Heart right ventricle (tissue), 16 donors: ENCODE measurements at places on chromosomes 12 and 14. TPM values are rescaled to one million over a fixed set of nuclear protein-coding genes. Genes with fewer than 3 reads are reported as not detected.

GRCh38 chr12:5577741-5578140 is 145.8 kb downstream of the NTF3 start:
- DNase-seq = no peak

DNA sequence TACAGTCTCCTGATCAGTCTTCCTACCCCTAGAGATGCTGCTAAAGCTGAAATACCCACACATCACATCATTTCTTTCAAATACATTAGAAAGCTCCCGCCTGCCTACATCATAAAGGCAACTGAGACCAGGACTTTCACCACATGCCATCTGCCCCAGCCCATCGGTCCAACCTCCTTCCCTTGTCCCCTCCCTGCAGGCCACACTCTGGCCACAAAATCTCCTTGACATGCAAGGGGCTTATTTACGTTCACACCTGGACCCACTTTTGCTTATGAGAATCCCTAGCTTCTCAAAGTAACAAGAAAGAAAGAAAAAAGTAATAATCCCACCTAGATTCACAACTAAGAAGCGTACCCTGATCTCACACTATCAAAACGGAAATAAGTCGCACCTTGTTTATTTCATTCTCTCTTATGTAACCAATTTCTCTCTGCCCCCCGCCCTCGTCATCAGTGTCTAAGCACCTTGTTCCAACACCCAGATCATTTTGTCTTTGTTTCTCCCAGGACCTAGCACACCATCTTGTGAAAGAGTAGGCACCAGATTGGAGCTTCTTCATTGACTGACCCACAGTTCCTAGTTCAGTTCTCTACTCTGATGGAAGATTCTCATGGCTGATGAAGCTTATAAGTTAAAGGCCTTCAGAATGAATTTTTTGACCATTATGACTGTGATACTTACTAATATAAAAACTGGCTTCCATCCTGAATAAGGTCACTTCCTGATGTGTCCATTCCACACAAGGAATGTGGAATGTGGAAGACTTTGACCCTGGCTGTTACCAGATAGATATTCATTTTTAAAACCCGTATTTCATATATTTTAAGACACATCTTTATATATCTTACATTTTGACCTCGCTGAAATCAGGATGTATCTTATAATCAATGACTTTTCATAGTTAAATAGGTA is 7.7 kb downstream of the WSB2 start:
- no peak for DNase-seq

- no peak for DNase-seq
These were observed 459.5 kb upstream of the PDE3A start for GRCh38 chr12:19908830-19909229.

GRCh38 chr14:48140804-48141203 is 465.4 kb upstream of the MDGA2 start:
- no peak for DNase-seq

DNA sequence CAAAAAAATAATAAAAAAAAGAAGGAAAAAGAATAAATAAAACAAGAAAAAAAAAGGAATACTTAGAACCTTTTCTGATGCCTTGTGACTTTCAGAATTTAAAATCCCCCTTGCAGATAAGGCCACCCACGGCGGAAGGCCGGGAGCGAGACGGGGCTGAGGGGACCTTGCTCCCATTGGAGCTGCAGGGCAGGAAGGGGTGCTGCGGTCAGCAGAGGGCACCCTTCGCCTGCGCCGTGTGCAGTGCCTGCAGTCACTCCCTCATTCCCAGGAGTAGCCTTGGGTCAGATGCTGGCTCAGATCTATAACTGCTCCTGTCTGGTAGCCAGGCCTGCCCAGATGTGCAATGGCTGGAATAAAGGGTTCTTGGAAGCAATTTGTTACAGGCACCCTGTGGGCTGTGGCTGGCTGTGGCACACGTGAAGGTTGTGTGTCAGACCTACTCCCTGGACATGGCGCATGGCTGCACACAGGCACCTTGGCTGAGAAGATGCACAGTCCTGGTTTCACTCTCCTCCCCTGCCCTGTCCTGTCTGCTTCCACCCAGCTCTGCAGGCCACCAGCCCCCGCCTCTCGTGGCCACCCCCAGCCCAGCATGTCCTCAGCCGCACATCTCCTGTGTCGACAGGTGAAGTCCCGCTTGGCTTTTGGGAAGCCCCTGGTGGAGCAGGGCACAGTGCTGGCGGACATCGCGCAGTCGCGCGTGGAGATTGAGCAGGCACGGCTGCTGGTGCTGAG is 13.4 kb upstream of the ALDH2 start:
- DNase-seq = peak; percentile 71

Gene FSCB
- not detected for total RNA-seq

GRCh38 chr14:67269298-67270060 is 28.2 kb downstream of the PALS1 start:
- no peak for DNase-seq

GRCh38 chr14:51931308-51931707 is 58.0 kb upstream of the RTRAF start:
- DNase-seq = no peak

Gene DAO
- not detected for total RNA-seq

Gene NUAK1
- 52.4 TPM for total RNA-seq

Gene C14orf39
- not detected for total RNA-seq

- no peak for DNase-seq
These were observed 7.7 kb upstream of the SLC6A15 start for GRCh38 chr12:84920331-84920730.

- DNase-seq = no peak
These were observed 59.7 kb downstream of the RASSF3 start for GRCh38 chr12:64670019-64670418.

Gene MRPS35
- 54.5 TPM for total RNA-seq

DNA sequence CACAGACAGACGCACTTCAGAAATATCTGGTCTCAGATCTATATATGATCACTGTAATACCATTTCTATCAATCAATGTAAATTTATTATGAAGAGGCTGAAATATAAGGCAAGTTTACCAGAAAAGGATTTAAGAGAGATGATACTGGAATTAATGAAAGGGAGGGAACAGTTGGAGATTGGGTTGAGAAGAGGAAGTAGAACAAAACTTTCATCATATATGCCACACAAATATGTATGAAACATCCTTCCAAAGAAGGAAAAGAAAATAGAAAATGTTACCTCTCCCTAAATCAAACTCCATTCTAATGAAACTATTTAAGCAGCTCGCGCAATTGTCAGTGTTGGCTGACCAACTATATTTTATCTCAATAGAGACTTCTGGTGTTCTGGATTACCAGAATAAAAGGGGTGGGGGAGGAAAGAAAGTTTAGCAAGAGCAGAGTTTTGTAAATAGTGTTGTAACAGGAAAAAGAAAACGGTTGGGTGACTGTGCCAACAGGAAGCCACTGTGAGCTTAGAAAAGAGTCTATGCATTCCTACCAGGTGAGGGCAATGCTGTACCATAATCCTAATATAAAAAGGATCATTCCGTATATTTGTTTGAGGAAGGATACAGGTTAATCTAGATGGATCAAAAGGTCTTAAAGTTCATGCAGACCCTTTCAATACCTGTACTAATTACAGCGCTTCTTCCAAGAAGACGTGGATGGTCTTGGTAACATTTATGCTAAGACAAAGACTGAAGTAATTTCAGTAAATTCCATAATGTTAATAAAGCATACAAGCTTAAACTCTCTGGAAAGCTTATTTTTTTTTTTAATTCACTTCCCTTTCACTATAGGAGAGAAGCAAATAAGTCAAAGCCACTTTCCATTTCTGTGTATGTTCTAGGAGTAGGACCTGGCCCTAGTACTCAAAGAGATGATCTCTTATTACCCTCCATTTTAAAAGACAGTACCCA is 14.5 kb upstream of the LLPH start:
- DNase-seq = peak; percentile 58

Gene KRT83
- not detected for total RNA-seq

Gene PFKM
- total RNA-seq = 773 TPM
